H9 (cell line): ENCODE measurements at places on chromosomes 3 and 15.
A peak's percentile ranks its signal among the peaks of the same experiment; 100 is the strongest.

DNA sequence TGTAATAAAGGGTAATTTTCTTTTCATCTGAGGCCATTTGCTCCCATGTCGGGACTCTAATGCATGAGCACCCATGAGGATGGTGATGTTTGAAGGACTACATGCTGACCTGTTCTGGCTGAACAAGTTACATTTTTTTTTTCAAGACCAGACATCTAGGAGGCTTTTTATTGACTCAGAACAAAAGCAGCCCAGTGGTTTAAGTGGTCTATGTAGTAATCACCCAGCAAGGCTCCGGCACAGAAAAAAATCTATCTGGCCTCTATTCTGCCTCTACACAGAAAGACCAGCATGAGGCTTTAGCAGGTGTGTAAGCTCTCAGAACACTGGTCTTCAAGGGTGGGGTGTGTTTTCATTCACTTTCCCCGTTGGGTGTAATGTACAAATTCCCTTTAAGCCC is 95.1 kb upstream of the ZBED2 start:
- no peak overlapping the region for H3K27ac ChIP-seq
- H3K4me3 ChIP-seq: no peak overlapping the region
- no peaks in the 10 kb centered on the region for H3K4me1 ChIP-seq

DNA sequence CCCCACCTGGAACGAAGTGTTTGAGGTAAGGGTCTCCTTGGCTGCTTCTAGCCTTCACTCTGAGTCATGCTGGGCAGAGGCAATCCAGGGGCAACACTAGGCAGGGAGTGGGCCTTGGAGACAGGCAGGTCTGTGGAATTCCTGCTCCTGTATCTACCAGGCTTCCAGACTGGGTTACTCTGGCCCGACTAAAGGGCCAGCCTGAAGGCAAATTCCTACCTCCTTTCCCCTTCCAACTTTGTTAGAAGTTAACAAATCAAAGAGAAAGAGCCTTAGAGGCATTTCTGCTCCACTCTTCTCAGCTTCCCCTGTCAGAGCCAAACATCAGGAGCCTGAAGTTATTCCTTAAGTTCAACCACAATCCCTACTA is 30.1 kb downstream of the ESYT3 start:
- H3K27ac ChIP-seq: no peak overlapping the region
- H3K4me1 ChIP-seq: no peaks in the 10 kb centered on the region
- H3K36me3 ChIP-seq: no peaks in the 10 kb centered on the region
- no peak overlapping the region for H3K4me3 ChIP-seq

DNA sequence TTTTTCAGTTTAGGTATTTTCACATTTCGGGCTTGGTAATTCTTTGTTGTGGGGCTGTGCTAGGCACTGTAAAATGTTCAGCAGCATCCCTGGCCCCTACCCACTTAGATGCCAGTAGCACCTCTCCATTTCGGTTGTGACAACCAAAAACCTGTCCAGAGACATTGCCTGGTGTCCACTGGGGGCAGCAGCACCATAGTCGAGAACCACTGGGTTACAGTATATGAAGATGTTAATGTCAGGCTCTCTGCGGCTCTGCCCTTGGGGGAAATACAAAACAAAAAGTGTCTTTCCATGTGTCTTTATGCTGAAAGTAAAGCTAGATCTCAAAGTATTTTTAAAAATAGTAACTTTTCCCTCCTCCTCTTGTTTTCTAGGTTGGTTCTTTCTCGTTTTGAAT is 177.2 kb downstream of the ITPR1 start:
- H3K36me3 ChIP-seq: no peaks in the 10 kb centered on the region
- H3K27ac ChIP-seq: no peak overlapping the region
- H3K27me3 ChIP-seq: no peaks in the 10 kb centered on the region
- H3K4me1 ChIP-seq: no peaks in the 10 kb centered on the region
- DNase-seq: peak; percentile 52

DNA sequence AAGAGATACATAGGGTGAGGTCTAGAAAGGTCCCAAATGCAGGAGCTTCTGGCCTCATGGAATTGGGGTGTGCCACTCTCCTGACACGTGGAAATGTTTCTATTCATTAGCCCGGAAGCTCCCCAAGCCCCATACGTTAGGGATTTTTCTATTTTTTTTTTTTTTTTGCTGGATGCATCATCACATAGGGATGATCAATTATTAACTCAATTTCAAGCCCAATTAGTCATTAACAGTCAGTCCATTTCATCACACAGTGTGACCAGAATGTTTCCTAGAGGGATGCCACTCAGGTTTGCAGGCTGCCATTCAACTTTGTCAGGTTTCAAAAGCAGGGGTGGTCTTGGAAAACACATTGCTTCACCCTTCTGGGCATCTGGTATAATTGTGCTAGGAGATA is 40.7 kb upstream of the MKRN3 start:
- H3K27ac ChIP-seq: no peak overlapping the region
- H3K4me3 ChIP-seq: no peak overlapping the region
- no peaks in the 10 kb centered on the region for H3K27me3 ChIP-seq
- DNase-seq: no peak
- no peaks in the 10 kb centered on the region for H3K4me1 ChIP-seq
- no peaks in the 10 kb centered on the region; the same call in 1 of the 2 replicates for H3K36me3 ChIP-seq

- H3K27ac ChIP-seq: no peak overlapping the region
- peaks cover 5% of the 10 kb centered on the region; the same call in 1 of the 2 replicates for H3K4me1 ChIP-seq
- no peaks in the 10 kb centered on the region for H3K36me3 ChIP-seq
- H3K27me3 ChIP-seq: peaks cover 5% of the 10 kb centered on the region; the same call in 1 of the 2 replicates
- H3K4me3 ChIP-seq: peak overlapping the region; percentile 69
Measured at GRCh38 chr3:45227071-45227820, 1.2 kb upstream of the TMEM158 start.

DNA sequence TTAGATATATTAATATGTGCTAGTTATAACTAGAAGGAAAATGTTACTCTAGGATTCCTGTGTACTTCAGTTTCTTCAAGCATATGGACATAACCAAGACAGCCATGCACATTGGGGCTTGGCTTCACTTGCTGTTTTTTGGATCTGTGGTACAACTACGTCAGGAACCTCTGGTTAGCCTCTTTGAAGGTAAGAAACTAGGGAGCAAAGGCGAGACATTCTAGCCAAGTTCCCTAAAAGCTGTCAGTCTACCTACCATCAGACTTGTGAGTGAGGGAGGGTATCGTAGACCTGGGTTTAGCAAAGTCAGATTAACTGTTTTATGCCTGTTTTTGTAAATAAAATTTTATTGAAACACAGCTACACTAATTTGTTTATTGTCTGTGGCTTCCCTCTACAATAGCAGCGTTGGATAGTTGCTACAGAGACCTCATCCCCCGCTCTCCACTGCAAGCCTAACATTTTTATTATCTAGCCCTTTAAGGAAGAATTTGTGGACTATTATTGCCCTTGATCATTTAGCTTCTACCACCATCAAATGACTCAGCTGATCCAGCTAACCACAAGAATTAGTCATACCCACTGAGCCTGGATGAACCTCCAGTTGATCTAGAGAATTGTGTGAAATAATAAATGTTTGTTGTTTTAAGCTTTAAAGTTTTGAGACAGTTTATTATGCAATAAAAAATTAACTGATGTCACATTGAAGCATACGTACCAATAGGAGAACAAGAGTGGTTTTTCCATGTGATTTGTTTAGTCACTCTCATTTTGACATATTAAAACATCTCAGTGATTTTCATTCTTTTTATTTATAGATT is 58.1 kb downstream of the RSRC1 start:
- no peak for DNase-seq
- H3K27ac ChIP-seq: no peak overlapping the region
- no peaks in the 10 kb centered on the region for H3K36me3 ChIP-seq
- no peak overlapping the region for H3K4me3 ChIP-seq
- H3K27me3 ChIP-seq: no peaks in the 10 kb centered on the region

DNA sequence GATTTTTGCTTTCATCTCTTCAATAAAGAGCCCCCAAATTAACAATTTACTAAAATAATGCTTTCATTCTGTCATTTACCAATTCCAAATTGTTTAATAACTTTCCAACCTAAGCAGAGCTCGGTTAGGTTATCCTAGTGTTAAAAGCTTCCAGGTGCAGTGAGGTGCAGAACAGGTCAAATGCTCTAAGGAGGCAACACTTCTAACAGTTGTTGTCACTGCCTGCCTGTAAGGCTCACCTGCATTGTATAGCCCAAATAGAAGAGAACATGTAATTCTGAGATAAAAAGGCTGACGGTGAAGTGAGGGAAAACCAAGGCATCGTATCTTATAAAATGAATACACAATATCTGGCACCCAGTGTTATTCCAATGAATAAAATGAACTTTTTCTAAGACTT is 9.1 kb downstream of the ZNF280D start:
- H3K36me3 ChIP-seq: no peaks in the 10 kb centered on the region
- no peak for DNase-seq
- H3K4me3 ChIP-seq: no peak overlapping the region
- H3K27ac ChIP-seq: no peak overlapping the region
- no peaks in the 10 kb centered on the region for H3K4me1 ChIP-seq
- no peaks in the 10 kb centered on the region for H3K27me3 ChIP-seq

DNA sequence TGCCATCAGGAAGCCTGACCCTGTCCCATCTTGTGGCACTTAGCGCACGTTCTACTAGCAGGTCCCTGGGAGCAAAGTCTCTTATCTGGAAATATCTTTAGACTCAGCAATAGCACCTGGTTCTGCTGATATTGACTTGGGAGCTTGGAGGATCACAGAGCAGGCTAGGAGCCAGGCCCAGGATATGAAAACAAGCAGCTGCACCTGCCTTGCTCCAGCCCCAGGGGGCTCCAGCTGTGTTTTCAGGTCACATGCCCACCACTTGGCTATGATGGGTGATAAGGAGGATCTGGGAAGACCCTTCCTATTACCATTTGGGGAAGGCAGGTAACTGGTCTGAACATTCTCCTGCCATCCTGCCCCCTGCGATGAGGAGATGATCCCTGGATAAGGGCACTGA is 87.8 kb downstream of the C3orf70 start:
- DNase-seq: peak; percentile 44
- no peak overlapping the region for H3K4me3 ChIP-seq
- H3K4me1 ChIP-seq: 0 out of 2 replicates have a peak, but pooled peaks cover 3% of the 10 kb centered on the region
- H3K27ac ChIP-seq: no peak overlapping the region

GRCh38 chr15:85780225-85780985 is 14.3 kb downstream of the KLHL25 start:
- no peak overlapping the region for H3K4me3 ChIP-seq
- no peaks in the 10 kb centered on the region for H3K27me3 ChIP-seq
- no peak for DNase-seq
- H3K4me1 ChIP-seq: peaks cover 2% of the 10 kb centered on the region; the same call in 1 of the 2 replicates

DNA sequence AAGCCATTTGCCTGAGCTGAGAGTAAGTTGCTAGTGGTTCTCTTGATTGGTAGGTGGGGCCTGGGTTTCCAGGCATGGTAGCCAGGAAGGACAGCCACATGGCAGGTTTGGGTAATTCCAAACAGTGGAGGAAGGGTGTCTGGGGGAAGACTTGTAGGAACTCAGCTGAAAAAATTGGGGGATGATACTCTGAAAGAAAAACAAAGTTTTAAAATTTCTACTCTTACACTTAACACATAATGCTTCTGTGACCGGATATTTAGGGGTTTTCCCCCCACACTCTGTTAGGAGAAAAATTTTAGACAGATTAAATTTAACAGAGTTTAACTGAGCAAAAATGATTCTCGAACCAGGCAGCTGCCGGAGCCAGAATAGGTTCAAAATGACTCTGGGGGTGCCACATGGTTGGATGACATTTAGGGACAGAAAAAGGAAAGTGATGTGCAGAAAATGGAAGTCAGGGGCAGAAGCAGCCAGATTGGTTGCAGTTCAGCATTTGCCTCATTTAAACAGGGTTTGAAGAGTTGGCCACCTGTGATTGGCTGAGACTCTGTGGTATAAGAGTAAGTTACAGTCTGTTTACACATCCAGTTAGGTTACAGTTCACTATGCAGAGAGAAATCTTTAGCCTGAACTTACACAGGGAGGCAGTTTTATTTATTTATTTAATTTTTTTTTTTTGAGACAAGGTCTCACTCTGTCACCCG is 8.1 kb downstream of the B2M start:
- no peaks in the 10 kb centered on the region for H3K4me1 ChIP-seq
- H3K27me3 ChIP-seq: no peaks in the 10 kb centered on the region
- no peak overlapping the region for H3K4me3 ChIP-seq
- DNase-seq: no peak
- H3K36me3 ChIP-seq: peaks cover 2% of the 10 kb centered on the region; the same call in 2 of the 3 replicates

DNA sequence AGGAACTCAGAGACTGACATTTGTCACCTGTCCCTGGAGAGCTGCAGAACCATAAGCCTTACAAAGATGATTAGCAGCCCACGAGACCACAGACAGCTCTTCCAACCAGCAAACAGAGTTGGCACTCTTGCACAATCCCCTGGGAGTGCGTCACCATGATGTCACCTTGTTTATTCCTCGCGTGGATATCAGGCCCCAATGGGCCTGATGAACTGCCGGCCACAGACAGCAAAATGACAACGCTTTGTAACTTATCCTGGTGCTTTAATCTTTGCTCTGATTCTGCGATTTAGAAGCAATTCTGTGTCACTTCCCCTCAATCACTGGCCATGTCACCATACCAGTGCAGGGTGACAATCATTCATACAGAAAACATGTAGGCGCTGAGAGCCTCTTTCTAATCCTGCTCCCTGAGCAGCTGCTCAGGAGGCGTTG is 89.2 kb downstream of the TAMM41 start:
- H3K4me1 ChIP-seq: no peaks in the 10 kb centered on the region; the same call in 1 of the 2 replicates
- DNase-seq: no peak
- no peaks in the 10 kb centered on the region for H3K27me3 ChIP-seq
- H3K4me3 ChIP-seq: no peak overlapping the region

GRCh38 chr3:169710619-169711018 is 47.1 kb upstream of the MECOM start:
- H3K27me3 ChIP-seq: no peaks in the 10 kb centered on the region
- H3K4me3 ChIP-seq: no peak overlapping the region
- no peaks in the 10 kb centered on the region for H3K36me3 ChIP-seq
- DNase-seq: no peak
- H3K27ac ChIP-seq: no peak overlapping the region

DNA sequence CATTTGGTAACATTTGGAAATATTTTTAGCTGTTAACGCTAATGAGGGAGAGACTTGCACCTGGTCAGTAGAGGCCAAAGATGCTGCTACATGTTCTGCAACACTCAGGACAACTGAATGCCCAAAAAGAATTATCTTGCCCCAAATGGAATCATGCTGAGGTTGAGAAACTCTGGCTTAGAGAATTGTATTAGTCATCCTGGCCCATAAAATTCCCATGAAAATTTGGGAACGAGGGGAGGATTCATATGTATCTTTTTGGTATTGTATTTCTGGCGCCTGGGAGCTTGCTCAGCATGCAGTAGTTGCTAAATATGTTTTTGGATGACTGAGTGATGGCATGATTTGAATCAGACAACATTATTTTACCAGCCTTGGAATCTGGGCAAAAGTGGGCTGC is 59.9 kb downstream of the CHL1 start:
- no peak for DNase-seq
- H3K27me3 ChIP-seq: no peaks in the 10 kb centered on the region
- H3K4me3 ChIP-seq: no peak overlapping the region
- H3K36me3 ChIP-seq: no peaks in the 10 kb centered on the region
- H3K4me1 ChIP-seq: no peaks in the 10 kb centered on the region; the same call in none of the 2 replicates

GRCh38 chr3:159039286-159039685 is 237.4 kb downstream of the MFSD1 start:
- no peak for DNase-seq
- H3K4me3 ChIP-seq: no peak overlapping the region
- no peak overlapping the region for H3K27ac ChIP-seq
- no peaks in the 10 kb centered on the region for H3K36me3 ChIP-seq
